DND-41 (cell line): ENCODE measurements at places on chromosomes 12 and 14.

DNA sequence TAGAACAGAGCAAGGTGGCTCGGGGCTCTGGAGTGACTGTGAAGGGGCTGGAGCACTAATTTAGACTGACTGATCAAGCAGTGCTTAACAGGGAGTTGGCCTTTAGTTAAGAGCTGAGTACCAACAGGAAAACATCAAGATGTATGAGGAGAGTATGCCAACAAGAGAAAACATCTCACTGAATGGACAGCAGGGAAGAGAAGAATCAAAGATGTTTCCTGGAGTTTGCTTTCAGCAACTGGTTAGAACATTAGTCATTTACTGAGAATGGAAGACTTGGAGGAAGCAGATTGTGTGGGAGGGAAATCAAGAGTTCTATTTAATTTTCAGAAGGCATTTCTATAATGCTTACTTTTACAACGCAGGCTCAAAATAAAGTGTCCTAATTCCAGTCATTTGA lies 259.3 kb downstream of the ADAMTS20 start:
- no peak for DNase-seq

DNA sequence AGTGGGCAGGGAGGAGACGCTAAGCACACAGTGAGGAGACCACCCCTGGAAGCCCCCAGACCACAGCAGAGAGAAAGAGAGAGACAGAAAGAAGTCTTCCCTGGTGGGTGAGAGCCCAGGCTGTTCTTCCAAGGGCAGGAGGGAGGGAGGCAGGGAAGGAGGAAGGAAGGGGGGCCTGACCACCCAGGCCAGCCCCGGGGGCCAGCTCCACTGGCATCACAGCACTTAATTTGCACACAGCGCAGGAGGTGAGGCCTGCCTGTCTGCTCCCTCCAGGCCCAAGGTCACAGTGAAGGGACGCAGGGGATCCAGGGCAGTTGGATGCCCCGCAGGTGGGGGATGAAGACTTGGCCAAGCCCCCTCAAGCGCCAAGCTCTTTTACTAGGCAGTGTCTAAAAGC lies 141.9 kb upstream of the C14orf180 start:
- DNase-seq: no peak

- no peak for DNase-seq
Measured at GRCh38 chr12:122089077-122089476, 10.5 kb downstream of the MLXIP start.

GRCh38 chr14:93105362-93105761 lies 10.4 kb downstream of the ITPK1 start:
- no peak for DNase-seq

- DNase-seq: no peak
Measured at GRCh38 chr14:54564071-54564867, 2.7 kb upstream of the SAMD4A start.

GRCh38 chr12:79897617-79898016 lies 37.3 kb downstream of the PPP1R12A start:
- no peak for DNase-seq

GRCh38 chr14:104445086-104445485 lies 134.5 kb upstream of the C14orf180 start:
- no peak for DNase-seq

GRCh38 chr14:71753976-71754375 lies 178.3 kb upstream of the RGS6 start:
- DNase-seq: no peak

- DNase-seq: no peak
Measured at GRCh38 chr14:28704153-28704552, 62.4 kb upstream of the FOXG1 start.

- DNase-seq: no peak
Measured at GRCh38 chr14:57918791-57919190, 52.9 kb upstream of the SLC35F4 start.

GRCh38 chr12:31008961-31009840 lies 64.5 kb upstream of the DDX11 start:
- DNase-seq: no peak

DNA sequence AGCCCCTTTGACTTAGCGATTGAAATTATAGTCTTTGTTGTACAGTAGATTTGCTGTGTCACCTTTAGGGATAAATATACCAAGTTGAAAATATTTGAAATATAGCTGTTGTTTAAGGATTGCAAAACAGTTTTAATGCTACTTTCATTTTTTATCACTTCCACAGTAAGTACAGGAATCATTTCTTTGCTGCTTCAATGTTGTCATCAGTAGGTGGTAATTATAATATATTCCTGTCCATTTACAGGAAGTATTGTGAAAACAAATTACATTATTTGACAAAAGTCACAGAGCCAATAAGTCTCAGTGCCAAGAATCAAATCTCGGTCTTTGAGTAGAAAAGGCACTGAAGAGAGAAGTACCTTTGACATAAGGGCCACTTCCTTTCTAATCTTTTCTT lies 342.6 kb upstream of the RGS6 start:
- DNase-seq: no peak

DNA sequence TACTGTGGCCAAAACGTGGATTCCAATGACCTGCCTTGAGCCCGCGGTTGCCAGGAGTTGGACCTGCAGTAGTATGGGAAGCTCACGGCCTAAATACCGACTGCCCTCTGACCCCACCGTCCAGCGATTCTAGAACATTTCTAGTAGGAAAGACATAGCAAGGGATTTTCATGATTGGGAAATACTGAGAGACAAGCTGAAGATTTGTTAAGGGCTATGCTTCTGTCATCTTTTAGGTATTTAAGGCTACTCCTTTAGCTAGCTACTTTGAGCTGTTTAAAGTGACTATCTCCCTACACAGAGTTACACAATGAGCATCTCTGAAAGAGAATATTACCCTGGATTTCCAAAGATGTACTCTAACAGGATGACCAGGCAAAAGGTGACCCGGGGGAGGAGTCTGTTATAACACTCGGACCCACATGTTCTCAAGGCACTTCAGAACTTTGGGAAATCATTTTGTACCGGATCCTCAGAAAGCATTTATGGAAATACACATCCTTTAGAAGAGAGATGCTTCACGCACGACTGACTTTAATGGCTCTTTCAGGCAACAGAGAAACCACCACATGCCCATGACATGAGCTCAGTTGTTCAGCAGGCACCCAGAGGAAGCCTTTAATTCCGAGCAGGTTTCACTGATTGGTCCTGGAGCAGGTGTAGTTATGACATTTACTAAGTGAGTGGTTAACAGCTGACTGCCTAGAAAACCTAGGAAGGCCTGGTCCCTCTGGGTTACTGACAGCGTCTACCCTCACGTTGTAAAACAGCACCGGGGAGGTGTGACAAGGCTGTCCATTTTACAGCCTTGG lies 4.2 kb downstream of the BAG5 start:
- no peak for DNase-seq

GRCh38 chr14:23143911-23144310 lies 24.9 kb upstream of the CEBPE start:
- DNase-seq: no peak

DNA sequence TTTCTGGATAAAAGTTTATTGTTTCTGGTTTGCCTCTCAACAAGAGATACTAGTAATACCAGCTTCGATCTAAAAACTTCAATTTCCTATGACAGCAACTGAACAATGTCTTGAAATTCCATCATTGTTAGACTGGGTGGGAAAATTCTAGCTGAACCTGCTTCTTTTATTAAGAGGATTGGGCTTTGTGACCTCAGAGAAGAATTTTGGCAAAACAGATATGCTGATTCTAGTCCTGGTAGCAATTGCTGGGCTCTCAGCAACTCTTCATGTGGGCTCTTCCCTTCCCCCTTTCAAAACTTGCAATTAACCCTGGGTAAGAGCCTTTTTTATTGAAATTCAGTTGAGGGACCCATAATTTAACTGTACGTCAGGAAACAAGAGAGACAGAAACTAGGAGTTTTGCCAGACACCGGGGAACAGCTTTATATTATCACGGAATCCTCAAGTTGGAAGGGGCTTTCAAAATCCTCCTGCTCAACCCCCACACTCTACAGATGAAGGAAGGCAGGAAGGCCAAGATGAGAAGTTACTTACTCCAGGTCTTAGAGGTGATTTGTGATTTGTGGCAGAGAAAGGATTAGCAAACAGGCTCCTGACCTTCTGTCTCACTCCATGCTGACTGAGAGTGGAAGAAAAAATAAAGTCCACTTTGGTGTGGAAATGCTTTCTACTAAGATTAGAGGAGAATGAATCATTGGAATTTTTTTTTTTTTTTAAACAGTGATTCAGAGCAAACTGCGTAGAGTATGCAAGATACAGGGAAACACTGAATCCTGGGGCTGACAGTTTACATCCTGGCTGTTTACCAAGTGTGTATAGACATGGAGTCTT lies 239.0 kb upstream of the ATP2B1 start:
- DNase-seq: no peak

DNA sequence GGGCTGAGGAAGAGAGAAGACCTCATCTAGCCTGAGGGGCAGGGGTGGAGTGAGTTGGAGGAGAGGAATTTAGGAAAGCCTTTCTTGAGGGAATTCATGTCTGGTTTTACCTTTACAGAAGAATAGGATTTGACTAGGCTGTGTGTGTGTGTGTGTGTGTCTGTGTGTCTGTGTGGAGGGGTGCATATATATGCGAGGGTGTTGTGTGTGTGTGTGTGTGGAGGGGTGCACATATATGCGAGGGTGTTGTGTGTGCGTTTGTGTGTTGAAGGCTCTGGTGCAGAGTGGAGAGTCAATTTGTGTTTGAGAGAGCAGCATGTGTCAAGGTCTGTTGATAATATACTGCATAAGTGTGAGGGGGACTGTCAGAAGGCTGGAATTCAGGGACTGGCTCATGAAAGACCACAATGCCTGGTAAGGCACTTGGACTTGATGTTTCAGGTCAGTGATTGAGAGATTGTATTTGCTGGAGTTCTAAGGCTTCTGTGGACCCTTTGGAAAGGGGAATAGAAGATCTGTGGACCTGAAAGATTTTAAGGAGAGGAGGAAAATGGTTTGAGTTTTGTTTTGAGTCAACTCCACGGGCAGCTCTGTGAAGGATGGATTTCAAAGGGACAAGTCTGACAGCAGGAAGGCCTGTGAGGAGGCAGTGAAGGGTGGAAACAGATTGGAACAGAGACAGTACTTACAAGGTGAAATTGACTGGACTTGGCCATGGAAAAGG lies 34.6 kb downstream of the TBC1D30 start:
- DNase-seq: no peak

- DNase-seq: no peak
Measured at GRCh38 chr14:54339771-54340170, 57.0 kb upstream of the CDKN3 start.

DNA sequence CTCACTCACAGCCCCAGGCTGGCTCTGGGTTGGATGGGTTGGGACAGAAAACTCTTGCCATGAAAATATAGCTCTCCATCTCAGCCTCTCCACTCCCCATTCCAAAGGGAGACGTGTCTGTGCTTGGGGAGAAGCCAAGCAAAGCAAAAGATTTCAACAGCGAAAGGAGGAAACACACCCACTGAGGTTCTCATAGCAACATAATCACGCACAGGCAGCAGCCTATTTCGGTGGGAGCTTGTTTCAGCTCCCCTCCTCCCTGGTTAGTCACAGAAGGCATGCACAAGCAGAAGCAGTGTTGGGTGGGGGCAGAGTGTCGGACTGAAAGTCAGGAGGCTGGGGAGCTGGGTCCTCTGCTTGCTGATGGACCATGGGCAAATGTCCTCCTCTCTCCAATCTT lies 1.9 kb upstream of the PRMT8 start:
- DNase-seq: no peak

DNA sequence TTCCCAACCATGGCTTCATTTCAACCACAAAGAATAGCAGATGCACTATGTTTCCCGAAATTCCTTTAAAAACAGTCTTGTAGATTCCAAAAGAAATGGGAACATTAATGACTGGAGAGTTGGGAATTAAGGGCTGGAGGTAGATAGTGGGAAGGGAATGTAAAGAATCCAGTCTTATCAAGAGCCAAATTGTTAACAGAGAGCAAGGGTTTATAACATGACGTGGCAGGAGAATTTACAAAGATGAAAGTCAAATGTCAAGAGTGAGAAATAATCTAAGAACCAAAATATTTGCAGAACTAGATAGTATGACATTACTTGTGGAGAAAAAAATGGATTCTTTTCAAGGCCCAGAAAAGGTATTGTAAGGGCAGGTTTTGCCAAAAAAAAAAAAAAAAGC lies 200.9 kb downstream of the GRIN2B start:
- DNase-seq: no peak

- DNase-seq: no peak
Measured at GRCh38 chr14:75448209-75448608, 20.4 kb downstream of the JDP2 start.

- DNase-seq: no peak
Measured at GRCh38 chr14:37545174-37545573, 49.9 kb downstream of the FOXA1 start.

- DNase-seq: no peak
Measured at GRCh38 chr14:103243764-103244737, 90.0 kb upstream of the EIF5 start.

DNA sequence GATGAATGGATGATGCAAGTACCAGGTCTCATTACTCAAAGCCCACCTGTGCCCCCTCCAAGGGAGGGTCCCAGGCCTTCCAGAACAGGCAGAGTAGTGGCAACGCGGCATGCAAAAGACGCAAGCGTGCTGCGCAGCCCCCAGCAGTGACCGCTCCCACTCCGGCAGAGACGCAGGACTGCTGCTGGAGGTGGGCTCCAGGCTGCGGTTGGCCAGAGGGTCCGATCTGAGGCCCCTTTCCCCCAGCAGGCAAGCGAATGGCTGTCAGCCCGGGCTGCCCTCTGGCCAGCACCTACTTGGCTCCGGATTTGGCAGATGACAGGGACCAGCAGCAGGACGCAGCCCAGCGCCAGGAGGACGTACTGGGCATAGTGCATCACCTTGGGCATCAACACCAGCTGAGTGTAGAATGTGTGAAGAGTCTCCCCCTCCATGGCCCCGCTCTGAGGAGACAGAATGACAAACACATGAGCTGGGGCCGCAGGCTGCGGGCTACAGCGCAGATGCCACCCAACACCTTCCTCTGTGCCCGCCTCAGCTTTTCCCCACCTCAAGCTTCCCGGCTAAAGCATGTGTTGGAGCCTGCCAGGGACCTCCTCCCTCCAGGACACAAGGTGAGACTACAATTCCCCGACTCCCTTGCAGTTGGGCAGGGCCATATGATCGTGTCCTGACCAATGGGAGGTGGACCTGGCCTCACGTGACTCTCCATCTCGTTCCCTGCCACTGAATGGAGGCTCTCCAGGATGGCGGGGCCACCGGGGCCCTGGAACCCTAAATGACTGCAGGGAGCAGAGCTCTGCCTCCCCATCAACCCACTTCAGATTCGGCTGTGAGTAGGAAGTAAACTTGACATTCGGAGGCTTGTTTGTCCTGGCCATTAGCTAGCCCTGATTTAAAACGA lies 77.4 kb downstream of the SCARB1 start:
- no peak for DNase-seq

GRCh38 chr12:97701901-97702300 lies 239.3 kb downstream of the RMST start:
- DNase-seq: no peak
